ENCODE measurements at places on chromosomes 5 and 9.

DNA sequence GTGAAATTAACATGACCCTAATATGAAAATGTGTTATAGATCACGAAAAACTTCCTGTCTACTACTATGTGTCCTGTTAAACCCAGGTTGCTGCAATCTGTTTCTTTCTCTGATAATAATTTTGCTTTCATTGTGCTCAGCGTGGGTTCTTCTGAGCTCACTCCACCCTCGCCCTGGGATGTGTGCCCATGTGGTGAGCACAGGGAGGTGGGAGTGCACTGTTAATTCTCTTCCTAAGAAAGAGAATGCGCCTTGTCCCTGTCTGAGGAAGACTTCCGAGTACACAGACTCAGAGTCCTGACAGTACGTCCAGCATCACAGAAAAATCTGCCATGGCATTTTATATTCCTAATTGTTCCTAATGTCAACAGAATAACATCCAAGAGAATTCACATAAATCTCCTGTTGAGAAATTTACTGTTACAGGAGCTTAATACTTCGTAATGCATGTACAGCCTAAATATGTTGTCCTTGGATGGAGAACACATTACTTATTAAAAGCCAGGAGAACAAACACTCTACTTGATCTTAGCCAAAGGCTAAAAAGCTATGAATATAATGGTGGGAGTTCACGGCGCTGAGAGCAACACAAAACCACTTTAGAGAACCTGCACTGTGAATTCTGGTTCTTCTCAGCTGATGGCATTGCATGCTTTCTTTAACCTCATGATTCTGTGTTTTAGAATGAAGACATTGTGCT, 102.6 kb downstream of the PDE4D start:
- no peak for DNase-seq

GRCh38 chr5:97297063-97297703, 114.1 kb upstream of the RIOK2 start:
- DNase-seq, result no peak

DNA sequence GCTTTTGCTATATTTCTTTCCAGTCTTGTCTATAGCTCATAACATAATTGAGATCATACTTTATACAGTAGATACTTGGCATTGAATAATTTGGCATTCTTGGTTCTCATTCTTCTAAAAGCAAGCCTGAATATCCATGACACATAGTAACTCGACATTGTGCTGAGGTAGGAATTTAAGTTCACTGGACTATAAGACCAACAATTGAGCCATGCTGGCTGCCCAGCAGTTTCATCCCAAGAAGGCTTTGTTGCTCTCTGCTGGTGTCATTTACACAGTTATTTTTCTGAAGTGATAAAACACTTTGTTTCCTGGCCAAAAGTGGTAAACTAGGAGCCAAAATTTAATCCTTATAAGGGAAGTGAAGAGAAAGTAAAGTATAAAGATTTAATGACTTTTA, 192.0 kb downstream of the ADAMTSL1 start:
- no peak for DNase-seq

DNA sequence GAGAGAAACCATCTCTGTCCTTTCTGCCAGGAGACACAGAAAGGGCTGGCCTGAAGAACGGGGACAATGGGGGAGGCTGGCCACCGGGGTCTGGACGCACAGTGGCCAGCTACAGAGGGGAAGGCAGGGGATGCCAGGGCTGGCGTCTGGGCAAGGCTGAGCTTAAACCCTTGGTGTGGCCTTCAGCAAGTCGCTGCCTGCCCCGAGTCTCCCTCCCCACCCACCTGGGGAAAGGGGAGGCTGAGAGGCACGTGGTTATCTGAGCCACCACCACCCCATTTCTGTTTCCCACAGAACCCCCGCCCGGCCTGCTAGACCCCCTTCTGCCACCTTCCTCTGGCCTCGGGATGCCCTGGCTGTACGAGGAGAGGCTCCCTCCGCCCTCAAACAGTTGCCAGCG, 115.3 kb downstream of the VAV2 start:
- DNase-seq, result no peak

DNA sequence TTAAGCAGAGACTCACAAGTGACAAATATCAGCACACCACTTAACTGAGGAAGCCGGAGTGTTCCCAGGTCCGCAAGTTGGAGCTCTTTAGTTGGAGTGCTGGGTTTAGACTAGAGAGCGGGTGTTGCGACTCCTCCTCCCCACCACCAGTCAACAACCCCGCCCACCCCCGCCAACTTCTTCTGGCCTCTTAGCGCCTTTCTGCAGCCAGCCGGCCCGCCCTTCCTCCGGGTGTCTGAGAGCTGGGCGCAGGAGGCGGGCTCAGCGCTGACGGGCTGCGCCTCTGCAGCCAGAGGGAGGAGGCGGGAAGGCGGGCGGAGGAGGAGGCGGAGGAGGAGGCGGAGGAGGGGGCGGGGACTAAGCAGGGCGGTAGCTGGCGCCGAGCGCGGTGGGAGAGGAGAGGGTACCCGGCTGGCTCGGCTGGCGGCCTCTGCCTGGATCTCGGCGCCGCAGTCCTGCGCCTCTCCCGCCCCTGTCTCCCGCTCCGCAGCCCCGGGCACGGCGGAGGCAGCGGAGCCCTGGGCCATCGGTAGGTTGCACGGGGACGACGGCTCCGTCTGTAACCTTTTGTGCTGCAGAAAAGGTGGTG, at the start of gene MACIR:
MACIR (plus strand) TSS at position 396 of the 589 bp plus-strand sequence. CDS start 17,157 bp downstream, outside the sequence.
- peak; percentile 95 for DNase-seq

DNA sequence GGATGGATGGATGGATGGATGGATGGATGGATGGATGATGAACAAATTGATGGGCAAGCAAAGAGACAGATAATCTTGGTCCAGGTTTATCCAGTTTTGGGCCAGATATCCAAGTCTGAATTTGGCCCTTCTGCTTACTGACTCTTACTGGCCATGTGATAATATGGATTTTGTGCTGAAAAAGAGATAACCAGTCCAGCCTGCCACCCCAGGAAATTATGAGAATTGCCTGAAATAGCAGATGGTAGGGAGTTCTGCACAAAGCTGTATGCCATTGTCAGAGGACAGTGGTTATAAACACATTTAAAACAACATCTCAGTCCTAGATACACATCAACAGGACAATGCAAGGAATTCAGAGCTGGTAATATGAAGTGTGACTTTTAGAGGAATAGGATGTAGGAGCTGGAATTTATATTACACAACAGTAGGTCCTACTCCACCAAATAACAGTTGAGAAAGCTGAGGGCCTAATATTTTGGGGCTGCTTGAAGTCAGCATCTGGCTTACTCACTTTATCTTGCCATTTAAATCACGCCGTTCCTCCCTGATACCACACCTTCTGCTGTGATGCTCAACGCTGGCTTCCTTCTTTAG, 9.0 kb upstream of the FAT2 start:
- DNase-seq, result no peak

- no peak for DNase-seq
These were observed 2.1 kb upstream of the GLIS3 start for GRCh38 chr9:4301971-4302427.

DNA sequence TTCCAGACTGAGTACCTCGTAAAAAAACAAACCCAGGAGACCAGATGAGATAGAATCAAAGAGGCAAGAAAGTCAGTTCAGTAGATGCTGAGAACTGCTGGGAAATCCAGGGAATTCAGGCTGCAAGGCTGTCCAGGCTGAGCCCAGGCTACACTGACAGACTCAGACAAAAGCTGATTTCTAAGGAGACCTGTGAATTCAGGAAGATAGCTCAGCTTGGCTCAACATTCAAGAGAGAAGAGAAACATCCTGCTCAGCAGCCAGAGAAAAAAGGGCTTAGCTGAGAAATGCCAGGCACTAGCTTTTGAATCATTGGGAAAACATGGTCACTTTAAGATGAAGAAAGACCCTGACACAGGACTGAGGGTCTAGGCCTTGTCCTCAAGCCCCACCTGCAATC, 118.2 kb upstream of the SLC44A1 start:
- no peak for DNase-seq

- no peak for DNase-seq
These were observed 657.5 kb upstream of the DMAC1 start for GRCh38 chr9:8457055-8457454.

- DNase-seq, result no peak
These were observed 1554.1 kb downstream of the EFNA5 start for GRCh38 chr5:106116682-106117081.

DNA sequence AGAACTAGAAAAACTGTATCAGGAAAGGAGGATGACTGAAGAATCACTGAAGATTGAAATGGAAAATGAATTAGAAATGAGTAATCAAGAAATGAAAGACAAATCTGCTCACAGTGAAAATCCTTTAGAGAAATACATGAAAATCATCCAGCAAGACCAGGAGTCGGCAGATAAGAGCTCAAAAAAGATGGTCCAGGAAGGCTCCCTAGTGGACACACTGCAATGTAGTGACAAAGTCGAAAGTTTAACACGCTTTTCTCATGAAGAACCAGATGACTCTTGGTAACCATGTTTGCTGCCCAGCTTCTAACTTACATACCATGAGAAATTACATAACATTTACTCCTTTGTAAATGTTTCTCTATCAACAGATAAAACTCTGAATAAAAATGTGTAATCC, 37.1 kb downstream of the CPLANE1 start:
- no peak for DNase-seq

DNA sequence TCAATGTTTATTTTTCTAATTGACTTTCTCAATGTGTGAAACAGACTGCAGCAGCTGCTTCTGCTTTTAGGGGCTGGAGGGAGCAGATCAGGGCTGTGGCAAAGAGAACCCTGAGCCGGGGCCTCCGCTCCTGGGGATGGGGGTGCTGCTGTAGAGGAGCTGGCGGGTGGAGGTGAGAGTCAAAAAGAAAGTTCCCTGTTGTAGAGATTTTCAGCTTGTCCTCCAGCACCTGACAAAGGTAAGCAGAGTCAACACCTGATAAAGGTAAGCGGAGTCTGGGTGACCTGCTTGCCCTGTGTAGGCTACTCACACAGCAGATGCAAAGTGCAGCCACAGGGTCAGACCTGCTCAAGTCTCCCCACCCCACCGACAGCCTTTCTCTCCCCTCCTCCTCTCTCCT, 252.4 kb upstream of the IRX1 start:
- no peak for DNase-seq

- DNase-seq, result no peak
These were observed 37.4 kb downstream of the C9orf50 start for GRCh38 chr9:129583308-129584038.

DNA sequence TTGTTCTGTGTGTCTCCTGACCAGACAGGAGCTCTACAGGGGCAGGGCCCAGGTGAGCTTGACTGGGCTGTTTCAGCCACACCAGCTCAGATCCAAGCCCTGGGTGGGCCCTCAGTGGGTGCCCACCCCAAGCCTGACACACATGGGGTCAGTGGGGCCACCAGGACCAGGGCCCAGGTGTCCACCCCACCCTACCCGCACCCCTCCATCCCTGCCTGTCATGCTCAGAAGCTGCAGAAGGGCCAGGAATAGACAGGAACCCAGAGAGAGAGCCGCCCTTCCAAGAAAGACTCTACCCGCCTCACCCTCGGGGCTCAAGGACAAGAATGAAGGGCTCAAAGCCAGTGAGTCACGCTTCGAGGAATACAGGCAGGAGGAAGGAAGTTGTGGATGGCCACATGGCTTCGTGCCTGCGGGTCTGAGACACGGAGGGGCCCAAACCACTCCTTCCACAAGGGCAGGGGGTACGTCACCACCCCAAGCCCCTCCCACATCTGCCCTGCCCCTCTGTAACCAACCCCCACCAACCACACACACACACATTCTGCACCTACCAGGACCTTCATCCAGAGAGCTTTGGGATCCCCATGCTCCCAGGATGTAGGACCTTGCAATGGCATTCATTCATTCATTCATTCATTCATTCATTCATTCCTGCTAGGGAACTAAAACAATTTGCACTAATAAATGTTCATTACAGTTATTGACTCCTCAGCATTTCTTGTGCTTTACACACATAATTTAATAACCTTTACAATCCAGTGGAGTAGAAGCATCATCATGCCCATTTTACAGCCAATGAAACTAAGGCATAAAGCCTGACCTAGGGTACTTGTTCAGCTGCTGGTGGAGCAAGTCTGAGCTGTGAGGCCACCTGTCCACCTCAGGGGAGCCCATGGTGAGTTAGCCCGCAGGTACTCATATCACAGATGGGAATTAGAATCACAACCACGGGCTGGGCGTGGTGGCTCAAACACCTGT, 55.9 kb upstream of the STXBP1 start:
- peak; percentile 95 for DNase-seq

DNA sequence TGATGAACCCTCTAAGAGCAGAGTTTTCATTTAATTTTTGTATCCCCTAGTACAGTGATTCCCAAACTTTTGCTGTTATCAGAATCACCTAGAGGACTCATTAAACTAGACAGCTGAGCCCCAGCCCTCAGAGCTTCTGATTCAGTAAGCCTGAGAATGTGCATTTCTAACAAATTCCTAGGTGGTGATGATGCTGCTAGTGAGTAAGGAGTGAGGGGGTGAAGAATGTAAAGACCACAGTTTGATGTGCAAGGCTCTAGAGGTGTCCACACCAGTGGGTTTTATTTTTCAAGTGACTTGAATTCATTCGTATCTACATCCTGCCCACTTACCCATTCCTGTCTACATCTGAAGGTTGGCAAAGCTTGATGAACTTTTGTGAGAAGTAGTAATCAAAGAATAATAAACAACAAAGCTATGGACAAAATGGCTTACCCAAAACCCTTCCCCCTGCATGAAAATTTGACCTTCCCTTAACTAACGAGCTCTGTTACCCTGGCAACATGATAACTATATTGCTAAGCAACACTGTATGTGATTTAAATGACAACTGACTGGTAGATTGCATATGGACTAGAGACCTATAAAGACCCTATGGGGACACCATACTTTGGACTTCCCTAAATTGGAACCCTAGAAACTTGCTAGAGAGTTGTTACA, 35.2 kb downstream of the DTWD2 start:
- no peak for DNase-seq

DNA sequence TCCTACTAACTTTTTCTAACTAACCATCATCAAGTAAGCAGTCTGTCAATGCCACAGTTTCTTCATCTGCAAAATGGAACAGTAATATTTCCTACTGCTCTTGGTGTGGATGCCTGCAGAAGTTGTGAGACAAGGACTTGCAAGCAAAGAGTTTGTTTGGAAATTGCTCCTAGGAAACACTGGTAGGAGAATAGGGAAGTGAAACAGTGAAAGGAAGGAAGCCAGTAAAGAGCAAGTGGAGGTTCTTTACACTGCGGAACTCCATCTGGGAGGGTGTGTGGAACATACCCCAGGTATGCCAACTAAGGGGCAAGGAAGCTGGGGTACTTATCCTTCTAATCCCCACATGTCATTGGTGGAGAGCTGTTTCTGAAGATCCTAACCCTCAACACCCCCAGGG, 119.9 kb downstream of the FOXD1 start:
- DNase-seq, result no peak

DNA sequence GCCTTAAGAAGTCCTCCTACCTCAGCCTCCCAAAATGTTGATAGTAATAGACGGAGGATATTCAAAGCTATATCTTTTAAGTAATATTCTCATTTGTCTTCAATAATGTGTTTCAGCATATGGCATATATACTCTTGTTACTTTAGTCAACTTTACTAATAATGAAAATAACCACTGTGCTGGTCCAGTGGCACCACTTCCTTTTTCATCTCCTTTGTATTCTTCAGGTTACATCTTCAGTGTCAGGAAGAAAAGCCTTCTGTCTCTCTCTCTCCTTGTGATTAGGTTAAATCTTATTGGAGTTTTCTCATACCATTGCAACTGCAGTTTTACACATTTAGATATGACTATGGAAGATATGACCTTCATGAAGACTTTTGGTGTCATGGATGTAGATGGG, 31.3 kb downstream of the PARP8 start:
- DNase-seq, result no peak

Measured in lower leg skin (tissue), 4 donors.